Activated CD8-positive, alpha-beta memory T cell treated with anti-CD3 and anti-CD28 coated beads for 48 hours (primary cell): ENCODE measurements at places on chromosomes 1 and 21.

DNA sequence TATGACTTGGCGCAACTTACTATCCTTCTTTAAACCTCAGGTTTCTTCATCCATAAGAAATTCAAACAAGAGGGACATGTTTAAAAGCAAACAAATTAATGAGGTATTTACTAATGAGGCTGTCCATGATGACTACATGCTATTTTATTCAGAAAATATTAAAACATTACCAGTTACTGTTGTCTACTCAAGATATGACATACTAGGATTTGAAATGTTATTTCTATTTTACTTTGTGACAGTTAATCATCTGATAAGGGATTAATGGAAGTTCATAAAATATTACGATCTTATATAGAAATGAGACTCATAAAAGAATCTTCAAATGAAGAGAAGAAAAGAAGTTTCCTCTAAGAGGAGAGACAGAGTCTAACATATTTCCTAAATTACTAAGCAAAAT is 80.1 kb downstream of the SPATA6 start:
- DNase-seq, result no peak

- DNase-seq, result no peak
These were observed 309.2 kb downstream of the HLX start for GRCh38 chr1:221188458-221188857.

DNA sequence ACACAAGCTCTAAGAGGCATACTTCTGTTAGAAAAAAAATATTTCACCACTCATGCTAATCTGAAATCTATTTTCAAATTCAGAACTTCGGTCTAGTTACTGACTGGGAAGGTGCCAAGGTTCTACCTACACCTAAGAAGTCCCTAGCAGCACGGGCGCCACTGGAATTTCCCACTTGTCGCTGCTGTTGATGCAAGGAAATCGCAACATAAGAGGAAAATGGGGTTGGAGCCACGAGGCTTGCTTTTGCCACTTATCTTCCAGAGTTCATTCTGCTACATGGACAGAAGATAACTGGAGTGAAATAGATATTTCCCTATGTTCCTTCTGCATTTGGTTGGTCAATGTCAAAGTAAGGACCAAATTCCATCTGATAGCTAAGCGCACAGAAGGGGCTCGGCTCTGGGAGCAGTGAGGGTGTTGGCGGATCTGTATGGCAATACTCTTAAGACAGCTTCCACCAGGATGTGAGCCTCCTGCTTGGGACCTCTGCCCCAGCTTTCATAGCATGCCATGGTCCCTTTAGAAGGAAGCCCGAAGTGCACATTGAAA is 47.2 kb downstream of the RCAN1 start:
- no peak for DNase-seq

GRCh38 chr1:202007805-202008489 is 2.4 kb upstream of the ELF3 start:
- no peak for DNase-seq

- DNase-seq, result no peak
These were observed 206.0 kb downstream of the DAB1 start for GRCh38 chr1:57217905-57218304.

GRCh38 chr1:43121256-43121900 is 50.7 kb downstream of the EBNA1BP2 start:
- DNase-seq, result no peak

- DNase-seq, result no peak
These were observed 12.9 kb downstream of the TNFRSF14 start for GRCh38 chr1:2569060-2569459.

GRCh38 chr1:232472485-232473041 is 157.4 kb downstream of the SIPA1L2 start:
- no peak for DNase-seq

- DNase-seq, result no peak
These were observed 28.4 kb downstream of the ELF3 start for GRCh38 chr1:202038688-202039346.

DNA sequence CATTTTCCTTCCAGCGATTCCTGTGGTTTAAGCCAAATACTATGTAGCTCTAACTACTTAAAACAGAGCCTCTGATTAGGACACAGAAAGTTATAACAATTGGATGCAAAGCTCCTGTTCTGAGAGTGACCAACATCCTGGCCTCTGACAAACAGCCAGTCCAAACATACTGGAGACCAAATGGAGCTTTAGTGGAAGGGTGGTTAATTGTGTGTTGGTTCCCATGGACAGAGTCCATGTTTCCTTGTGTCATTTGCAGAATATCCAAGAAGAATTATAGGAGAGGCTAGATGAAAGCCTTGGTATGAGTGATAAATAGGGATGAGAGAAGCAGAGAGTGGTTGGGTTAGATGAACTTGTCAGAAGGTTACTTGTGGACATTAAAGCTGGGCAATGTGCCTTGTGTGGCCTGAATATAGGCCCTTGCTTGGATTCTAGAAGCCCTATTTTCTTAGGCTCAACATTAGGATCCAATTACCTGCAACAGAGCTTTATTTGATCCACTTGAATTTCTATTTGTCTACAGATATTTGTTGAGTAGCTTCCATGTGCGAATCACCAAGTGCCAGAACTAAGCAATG is 180.5 kb upstream of the GORAB start:
- no peak for DNase-seq

DNA sequence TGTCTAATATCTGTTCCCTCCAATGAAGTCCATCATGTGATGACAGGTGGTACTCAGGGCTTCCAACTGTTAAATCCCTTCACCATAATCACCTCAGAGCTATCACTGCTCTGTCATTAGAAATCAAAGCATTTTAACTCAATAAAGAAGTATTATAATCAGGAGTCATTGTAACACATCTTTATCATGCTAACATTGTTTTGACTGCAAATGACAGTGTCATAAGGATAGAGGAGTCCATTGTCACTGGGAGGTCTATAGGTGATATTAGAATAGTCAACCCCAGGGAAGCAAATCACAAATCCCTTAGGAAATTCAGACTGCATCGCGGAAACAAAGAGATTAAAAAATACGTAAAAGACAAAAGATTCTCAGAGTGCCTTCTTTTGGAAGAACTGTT is 30.8 kb downstream of the LRRC53 start:
- DNase-seq, result no peak

GRCh38 chr1:165524639-165525285 is 19.0 kb upstream of the LRRC52 start:
- DNase-seq, result no peak

DNA sequence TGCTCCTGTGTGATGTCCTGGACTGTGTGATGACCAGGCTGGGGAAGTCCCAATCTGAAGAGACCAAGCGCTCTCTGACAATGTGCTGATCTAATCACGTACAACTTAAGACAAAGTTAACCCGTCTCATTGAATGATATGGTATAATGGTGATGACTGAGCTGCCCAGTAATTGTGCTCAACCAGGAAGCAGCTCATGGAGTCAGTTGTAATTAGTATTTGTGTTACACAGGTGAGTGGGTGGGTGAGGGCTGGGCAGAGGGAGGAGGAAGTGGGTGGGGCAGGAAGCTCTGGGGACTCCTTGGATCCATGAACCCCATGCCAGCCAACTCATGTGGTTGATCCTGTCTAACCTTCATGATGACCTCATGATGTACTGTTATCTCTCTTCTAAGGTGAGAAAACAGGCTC is 8.7 kb upstream of the ECE1 start:
- DNase-seq, result no peak

GRCh38 chr1:247448107-247448791 is 9.7 kb downstream of the OR2B11 start:
- DNase-seq, result no peak

DNA sequence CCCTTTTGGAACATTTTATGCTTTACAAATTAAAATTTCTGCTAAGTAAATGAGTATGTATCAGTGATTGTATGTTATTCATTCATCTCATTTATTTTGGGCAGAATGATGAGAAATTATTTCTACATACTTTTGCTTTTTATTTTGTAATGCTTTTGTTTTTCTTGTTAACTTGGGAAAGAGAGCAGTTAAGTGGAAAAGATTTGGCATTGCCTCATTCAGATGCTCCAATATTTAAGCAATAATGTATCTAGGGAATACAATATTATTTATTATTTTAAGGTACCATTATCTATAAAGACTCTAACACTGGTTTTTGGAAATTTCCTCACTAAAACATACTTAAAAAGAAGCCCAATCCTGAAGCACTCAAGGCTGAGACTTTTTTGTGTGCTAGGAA is 431.8 kb downstream of the NEGR1 start:
- no peak for DNase-seq

- no peak for DNase-seq
These were observed 197.4 kb downstream of the ADGRL2 start for GRCh38 chr1:81998165-81998564.

GRCh38 chr1:228753786-228754360 is 18.6 kb downstream of the RHOU start:
- no peak for DNase-seq

GRCh38 chr1:88317396-88317795 is 366.7 kb upstream of the PKN2 start:
- DNase-seq, result no peak

DNA sequence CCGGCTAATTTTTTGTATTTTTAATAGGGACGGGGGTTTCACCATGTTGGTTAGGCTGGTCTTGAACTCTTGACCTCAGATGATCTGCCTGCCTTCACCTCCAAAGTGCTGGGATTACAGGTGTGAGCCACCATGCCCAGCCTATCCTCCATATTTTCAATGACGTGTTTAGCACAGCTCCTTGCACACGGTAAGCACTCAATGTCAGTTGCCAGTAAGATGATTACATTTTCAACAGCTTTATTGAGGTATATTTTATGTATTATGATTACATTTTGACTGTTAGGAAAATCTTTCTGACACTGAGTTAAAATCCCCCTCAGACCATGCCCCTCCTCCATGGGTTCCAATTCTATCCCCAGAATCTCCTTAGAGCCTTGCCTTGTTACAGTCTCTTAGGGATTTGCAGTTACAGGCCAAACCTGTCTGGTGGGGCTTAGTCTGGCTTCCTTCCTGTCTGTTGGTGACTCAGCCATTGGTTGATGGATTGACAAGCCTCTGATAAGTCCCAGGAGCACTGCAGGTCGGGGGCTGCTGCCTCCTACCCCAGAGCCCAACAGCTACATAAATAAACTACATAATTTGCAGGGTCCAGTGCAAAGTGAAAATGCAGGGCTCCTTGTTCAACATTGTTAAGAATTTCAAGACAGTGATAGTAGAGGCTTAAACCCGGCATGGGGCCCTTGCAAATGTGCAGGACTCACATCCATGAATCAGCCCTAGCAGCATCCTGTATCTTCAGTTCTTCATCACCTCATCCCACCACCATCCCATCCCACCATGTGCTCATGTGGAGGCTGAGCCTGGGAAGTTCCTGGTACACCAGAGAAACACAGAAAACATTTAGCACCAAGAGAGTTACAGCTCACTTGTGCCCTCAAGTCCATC is 23.4 kb downstream of the COA7 start:
- DNase-seq, result no peak

DNA sequence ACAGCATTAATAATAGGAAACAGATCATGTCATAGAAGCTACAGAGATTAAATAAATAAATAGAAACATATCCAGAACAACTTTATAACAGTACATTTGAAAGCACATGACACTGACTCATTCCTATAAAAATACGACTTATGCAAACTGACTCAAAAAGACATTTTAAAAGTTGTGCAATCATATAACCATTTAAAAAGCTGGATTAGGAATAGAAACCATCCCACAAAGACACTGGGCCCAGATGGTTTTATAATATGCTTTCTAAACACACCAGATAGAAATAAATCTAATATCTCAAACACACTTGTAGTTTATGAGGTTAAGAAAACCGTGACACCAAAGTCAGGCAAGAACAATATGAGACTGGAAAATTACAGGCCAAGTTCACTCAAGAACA is 47.6 kb downstream of the MATN1 start:
- DNase-seq, result no peak

DNA sequence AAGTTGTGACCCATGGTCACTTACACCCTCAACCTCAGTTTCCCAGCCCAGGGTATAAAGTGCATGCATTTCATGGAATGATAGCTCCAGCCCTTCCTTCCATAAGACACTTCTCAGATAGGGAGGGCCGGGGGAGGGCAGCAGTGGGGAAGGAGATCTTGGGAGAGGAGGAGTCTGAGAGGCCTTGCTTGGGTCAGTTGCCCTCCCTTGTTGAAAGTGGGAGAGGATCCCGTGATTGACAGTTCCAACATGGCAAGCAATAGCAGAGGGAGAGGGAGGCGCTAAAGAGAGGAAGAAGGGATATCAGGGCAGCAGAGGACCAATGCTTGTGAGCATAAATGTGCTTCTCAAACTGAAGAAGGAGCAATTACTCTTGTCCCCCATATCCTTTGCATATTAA is 244.4 kb downstream of the CHRM3 start:
- no peak for DNase-seq

GRCh38 chr1:182781841-182782586 is 7.6 kb upstream of the NPL start:
- DNase-seq, result peak; percentile 31

GRCh38 chr1:98706173-98706843 is 44.8 kb downstream of the SNX7 start:
- no peak for DNase-seq

GRCh38 chr1:92804721-92805201 is 19.9 kb upstream of the EVI5 start:
- no peak for DNase-seq

DNA sequence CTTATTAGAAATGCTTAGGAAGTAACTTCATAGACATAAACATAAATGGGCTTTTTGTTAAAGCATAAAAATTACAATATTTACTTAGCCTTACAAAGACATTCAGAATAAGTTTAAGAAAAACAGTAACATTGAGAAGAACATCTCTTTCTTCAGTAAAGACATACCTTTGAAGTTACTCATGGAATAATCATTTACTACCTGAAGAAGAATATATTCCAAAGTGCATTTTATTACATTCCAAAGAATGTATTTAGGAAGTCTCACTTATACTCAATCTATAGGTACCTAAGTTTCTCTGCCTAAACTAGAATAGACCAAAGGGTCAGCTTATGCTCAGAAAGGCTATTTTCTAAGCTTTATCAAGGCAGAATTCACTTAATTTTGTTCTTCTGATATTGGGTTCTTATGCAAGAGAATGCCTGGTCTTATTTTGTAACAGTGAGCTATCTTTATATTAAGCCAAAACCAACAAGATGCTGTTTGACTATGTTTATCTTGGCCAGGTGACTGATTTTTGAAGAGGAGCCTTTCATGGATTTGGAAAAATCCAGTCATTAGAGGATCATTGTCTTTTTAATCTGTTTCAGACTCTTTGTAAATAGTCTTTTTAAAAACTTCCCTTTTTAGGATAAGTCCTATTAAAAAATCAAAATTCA is 110.1 kb downstream of the OLFML2B start:
- DNase-seq, result no peak

DNA sequence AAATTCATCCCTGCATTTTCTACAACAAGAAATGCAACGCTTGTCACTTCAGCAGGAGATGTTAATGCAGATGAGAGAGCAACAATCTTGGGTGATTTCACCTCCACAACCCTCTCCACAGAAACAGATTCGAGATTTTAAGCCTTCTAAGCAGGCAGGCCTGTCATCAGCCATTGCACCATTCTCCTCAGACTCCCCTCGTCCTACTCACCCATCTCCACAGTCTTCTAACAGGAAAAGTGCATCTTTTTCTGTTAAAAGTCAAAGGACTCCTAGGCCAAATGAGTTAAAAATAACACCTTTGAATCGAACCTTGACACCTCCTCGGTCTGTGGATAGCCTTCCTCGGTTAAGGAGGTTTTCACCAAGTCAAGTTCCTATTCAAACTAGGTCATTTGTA is 23.4 kb upstream of the GPR25 start:
- no peak for DNase-seq
